ENCODE measurements at places on chromosomes 12 and 14.

- peak; percentile 11 for DNase-seq
Observed at GRCh38 chr12:52603314-52603713, 2.1 kb upstream of the KRT72 start.

- DNase-seq, result no peak
Observed at GRCh38 chr14:100147691-100148464, 11.6 kb downstream of the DEGS2 start.

DNA sequence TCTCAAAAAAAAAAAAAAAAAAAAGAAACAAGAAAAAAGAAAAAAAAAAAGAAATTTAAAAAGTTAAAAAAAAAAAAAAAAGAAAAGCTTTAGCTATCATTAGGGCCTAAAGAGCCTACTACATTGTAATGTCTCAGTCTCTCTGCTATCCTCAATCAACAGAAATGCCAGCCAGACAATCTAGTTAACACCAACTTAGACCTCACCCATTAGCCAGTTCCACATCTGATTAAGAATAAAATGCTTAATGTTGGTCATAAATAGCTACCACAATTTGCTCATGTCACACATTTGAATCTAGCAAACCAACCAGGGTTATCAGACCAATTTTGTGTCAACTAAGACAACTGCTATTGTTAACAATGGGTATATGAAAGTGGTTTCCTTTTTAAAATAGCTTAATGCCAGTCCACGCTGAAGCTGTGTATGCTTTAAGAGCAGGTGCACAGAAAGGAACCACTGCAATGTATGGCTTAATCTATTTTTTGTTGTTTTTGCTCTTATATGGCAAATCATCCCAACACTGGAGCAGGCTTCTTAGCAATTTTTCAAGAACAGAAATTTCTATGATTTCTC lies 45.5 kb upstream of the SELPLG start:
- no peak for DNase-seq

- no peak for DNase-seq
Observed at GRCh38 chr14:31484754-31485153, 3.1 kb downstream of the GPR33 start.

DNA sequence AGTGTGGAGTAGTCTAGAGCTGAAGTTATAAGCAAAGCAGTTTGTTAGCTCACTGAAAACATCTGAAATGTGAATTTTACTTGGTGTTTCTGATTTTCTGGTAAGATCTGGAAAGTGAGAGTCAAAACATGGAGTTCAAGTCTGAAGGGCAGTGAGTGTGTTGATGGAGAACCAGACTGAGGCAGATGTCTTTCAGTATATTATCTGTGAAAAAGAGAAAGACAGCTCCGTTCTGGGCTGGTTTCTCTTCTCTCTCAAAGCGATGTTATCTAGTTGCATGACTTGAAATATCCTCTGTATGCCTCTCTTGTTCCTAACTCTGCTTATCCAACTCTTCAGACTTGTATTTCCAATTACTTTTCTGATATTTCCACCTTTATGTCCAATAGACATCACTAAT lies 381.9 kb upstream of the RGS6 start:
- no peak for DNase-seq

DNA sequence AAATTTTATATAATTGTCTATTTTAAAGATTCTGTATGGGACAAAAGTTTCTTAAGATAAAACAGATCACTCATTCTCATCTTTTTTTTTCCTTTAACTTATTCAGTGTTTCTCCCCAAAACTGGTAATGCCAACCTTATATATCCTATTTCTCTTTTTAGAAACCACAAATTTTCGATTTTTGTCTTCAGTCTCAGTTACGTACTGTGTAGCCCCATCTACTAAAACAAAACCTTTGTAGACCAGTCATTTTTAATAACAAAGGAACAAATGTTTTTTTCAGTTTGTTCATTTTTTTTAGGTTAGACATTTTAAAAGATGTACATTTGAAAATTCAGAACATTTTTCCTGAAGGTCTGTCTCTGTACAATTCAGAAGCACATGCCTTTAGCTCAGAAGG lies 18.2 kb downstream of the PNMA1 start:
- no peak for DNase-seq

GRCh38 chr14:54877703-54878021 lies 25.0 kb downstream of the GCH1 start:
- DNase-seq, result no peak

GRCh38 chr12:84661786-84662185 lies 250.8 kb downstream of the SLC6A15 start:
- DNase-seq, result peak; percentile 57

DNA sequence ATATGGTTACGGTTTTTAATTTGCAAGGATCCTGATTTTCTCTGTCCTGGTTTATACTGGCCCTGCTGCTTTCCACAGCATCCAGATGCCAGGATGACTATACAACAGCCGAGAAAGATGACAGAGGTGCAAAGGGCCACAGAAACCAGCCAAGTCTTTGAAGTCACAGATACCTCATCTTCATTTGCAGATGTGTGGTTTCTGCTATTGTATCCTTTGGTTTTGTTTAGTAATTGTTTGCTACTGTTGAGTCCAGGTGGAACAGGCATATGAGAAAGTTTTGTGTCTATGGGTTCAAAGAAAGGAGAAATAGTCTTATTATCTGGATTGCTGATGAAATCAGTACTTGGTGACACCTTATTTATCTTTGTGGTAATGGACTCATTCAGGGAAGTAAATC lies 17.3 kb upstream of the KLHL42 start:
- no peak for DNase-seq
